ENCODE measurements at places on chromosomes 12 and 14. TPM values are rescaled to one million over a fixed set of nuclear protein-coding genes. Genes with fewer than 3 reads are reported as not detected.

- peaks cover 13% of the 10 kb centered on the region for H3K4me1 ChIP-seq
- H3K4me3 ChIP-seq = no peak overlapping the region
- no peaks in the 10 kb centered on the region for H3K36me3 ChIP-seq
- no peaks in the 10 kb centered on the region for H3K27me3 ChIP-seq
- H3K27ac ChIP-seq = no peak overlapping the region
- DNase-seq = no peak
Measured at GRCh38 chr14:23657959-23658470, 21.9 kb downstream of the DHRS2 start.

GRCh38 chr12:128267651-128268378 lies 845 bp downstream of the TMEM132C start:
- peak overlapping the region; percentile 51 for H3K27ac ChIP-seq
- no peak for DNase-seq
- peaks cover 22% of the 10 kb centered on the region for H3K4me1 ChIP-seq
- H3K36me3 ChIP-seq = no peaks in the 10 kb centered on the region

GRCh38 chr12:47814539-47815170 lies 5.0 kb downstream of the HDAC7 start:
- peak overlapping the region; percentile 15 for H3K27ac ChIP-seq
- peaks cover 6% of the 10 kb centered on the region for H3K36me3 ChIP-seq
- DNase-seq = no peak
- H3K4me1 ChIP-seq = peaks cover 66% of the 10 kb centered on the region

DNA sequence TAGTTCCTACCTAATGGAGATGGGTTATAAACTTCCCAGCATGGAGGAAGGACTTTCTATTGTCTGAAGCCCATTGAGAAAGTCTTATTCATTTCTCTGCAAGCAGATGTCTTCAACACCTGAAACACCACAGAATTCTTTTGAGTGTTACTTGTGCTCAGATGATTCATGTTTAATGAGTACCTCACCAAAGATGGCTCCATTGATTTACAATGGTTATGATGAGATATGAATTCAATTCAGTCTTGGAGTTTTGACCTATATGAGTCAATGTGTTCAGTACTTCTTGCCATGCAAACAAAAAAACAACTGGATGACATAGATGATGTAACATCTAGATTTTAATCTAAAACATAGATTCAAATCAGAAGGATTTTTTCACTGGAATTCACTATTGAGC lies 15.4 kb upstream of the PAWR start:
- DNase-seq = no peak
- no peak overlapping the region for H3K27ac ChIP-seq
- H3K36me3 ChIP-seq = no peaks in the 10 kb centered on the region
- H3K4me3 ChIP-seq = no peak overlapping the region

GRCh38 chr14:85487215-85487614 lies 42.7 kb upstream of the FLRT2 start:
- H3K4me3 ChIP-seq = no peak overlapping the region
- no peak overlapping the region for H3K27ac ChIP-seq
- no peaks in the 10 kb centered on the region for H3K36me3 ChIP-seq
- no peak for DNase-seq
- H3K4me1 ChIP-seq = no peaks in the 10 kb centered on the region

DNA sequence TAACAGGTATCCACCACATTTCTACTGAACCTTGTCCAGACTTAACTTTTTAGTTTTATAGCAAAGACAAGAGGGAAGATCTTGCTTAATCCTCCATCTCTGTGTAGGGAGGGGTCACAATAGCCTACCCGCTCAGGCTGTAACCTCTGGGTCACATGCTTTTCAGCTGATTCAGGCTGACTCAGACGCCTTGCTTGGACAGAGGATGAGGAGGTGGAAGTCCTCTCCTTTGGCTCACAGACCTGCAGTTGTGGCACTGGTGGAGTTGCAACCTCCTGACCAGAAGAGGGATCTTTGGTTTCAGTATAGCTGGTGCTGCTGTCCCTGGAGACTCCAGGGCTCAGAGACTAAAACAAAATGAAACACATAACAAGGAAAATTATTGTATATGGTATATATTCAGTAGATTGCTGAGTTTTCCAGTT lies 16.2 kb downstream of the ACIN1 start:
- H3K4me3 ChIP-seq = no peak overlapping the region
- no peak for DNase-seq

DNA sequence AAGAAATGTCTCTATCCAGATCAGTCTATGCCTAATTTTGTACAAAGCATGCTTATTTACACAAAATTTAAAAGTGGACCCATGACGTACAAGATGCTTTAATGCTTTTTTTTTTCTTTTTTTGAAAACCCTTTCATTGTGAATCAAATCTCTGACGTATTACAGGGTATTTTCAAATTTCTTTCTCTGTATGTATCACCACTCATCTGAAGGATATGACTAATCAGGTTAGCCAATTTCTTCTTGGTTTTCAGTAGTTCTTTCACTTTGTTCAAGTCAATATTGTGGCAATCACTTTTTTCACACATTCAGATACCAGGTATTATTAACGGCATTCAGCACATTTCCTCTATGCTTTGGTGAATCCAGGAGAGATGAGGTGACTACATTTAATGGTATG lies 685.3 kb downstream of the TRHDE start:
- no peak for DNase-seq
- no peak overlapping the region for H3K27ac ChIP-seq
- no peaks in the 10 kb centered on the region for H3K27me3 ChIP-seq
- H3K4me3 ChIP-seq = no peak overlapping the region

- H3K27me3 ChIP-seq = no peaks in the 10 kb centered on the region
- H3K36me3 ChIP-seq = no peaks in the 10 kb centered on the region
- DNase-seq = no peak
Measured at GRCh38 chr12:22855456-22855855, 230.5 kb downstream of the ETNK1 start.

- no peak overlapping the region for H3K27ac ChIP-seq
- DNase-seq = no peak
- no peaks in the 10 kb centered on the region for H3K27me3 ChIP-seq
- H3K4me1 ChIP-seq = peaks cover 13% of the 10 kb centered on the region
- no peak overlapping the region for H3K4me3 ChIP-seq
Measured at GRCh38 chr12:11840366-11840765, 190.9 kb downstream of the ETV6 start.

DNA sequence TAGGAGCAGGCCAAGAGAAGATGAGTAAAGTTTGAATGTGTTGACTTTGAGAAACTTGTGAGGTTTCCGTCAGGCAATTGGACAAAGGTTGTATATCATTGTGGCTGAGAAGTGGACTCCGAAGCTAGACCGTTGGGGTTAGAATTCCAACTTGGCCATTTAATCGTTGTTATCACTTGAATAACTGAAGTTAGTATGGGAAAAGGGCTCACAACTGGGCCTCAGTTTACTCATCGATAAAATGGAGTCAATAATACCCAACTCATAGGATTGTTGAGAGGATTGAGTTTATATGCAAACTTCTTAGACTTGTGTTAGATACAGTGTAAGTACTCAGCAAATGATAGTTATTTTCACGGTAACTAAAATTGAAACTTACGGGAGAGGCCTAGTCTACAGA lies 846 bp downstream of the SLIRP start:
- peaks cover 26% of the 10 kb centered on the region for H3K36me3 ChIP-seq
- peaks cover 5% of the 10 kb centered on the region for H3K4me1 ChIP-seq
- no peak overlapping the region for H3K27ac ChIP-seq
- no peak for DNase-seq
- peak overlapping the region; percentile 100 for H3K4me3 ChIP-seq
- H3K27me3 ChIP-seq = no peaks in the 10 kb centered on the region

DNA sequence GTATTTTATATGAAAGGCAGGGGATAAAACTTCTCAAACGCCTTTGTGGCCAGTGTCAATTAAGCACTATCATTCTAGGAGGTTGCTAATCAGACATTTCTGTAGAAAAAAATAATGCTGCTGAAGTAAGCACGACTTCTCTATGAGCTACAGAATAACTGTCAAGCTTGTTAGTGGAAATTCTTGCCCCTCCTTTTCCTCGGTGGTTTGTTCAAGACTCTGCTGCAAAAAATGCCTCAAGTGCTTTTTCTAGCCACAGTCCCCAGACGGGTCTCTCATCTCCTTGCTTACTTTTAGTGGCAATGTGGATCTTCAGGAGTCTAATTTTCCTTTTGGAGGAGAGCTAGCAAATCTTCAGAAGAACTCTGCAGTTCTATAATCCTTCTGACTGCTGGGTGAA lies 452.0 kb downstream of the FUT8 start:
- no peaks in the 10 kb centered on the region for H3K36me3 ChIP-seq
- H3K4me3 ChIP-seq = no peak overlapping the region
- H3K27me3 ChIP-seq = no peaks in the 10 kb centered on the region
- no peak for DNase-seq
- no peaks in the 10 kb centered on the region for H3K4me1 ChIP-seq

GRCh38 chr12:121128908-121129810 lies 3.5 kb upstream of the P2RX7 start:
- DNase-seq = peak; percentile 33
- peaks cover 24% of the 10 kb centered on the region for H3K4me1 ChIP-seq
- no peak overlapping the region for H3K4me3 ChIP-seq
- H3K27me3 ChIP-seq = no peaks in the 10 kb centered on the region

GRCh38 chr12:3332188-3332587 lies 158.8 kb upstream of the PRMT8 start:
- H3K27ac ChIP-seq = no peak overlapping the region
- H3K4me3 ChIP-seq = no peak overlapping the region
- no peaks in the 10 kb centered on the region for H3K27me3 ChIP-seq
- no peaks in the 10 kb centered on the region for H3K36me3 ChIP-seq
- no peak for DNase-seq
- peaks cover 22% of the 10 kb centered on the region for H3K4me1 ChIP-seq

DNA sequence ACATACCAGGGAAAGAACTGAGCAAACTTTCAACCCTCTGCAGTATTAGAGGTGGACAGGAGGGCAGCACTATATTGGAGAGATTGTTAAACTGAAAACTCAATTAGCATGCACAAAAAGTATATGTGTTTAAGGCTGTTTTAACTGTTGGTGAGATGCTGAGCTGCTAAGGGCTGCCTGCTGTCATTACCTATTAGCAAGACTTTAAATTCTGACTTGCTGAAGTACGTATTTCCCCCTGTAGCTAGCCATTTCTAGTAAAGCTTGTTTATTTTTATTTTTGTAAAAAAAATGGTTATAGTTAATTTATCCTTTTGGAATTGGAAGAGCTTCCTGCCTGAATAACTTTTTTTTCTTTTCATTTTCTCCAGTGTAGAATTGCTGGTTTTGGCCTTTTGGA lies 92.2 kb downstream of the CACNA1C start:
- no peaks in the 10 kb centered on the region for H3K36me3 ChIP-seq
- H3K27ac ChIP-seq = no peak overlapping the region
- H3K27me3 ChIP-seq = no peaks in the 10 kb centered on the region
- peaks cover 11% of the 10 kb centered on the region for H3K4me1 ChIP-seq

ITGA7 gene
- 44.2 TPM for total RNA-seq

MYF5 gene
- not detected for total RNA-seq

C1QL4 gene
- 4.8 TPM for total RNA-seq

SYNDIG1L gene
- 8.7 TPM for total RNA-seq

IGFBP6 gene
- total RNA-seq = 96.6 TPM

KRT1 gene
- 2.1 TPM for total RNA-seq

DCN gene
- 1,076 TPM for total RNA-seq

TAS2R20 gene
- 3.4 TPM for total RNA-seq

Data from spinal cord (tissue), 10 donors.